ENCODE measurements at places on chromosomes 7 and 10.

GRCh38 chr7:106216517-106216922 lies 68.3 kb downstream of the NAMPT start:
- peak; percentile 96 for DNase-seq

DNA sequence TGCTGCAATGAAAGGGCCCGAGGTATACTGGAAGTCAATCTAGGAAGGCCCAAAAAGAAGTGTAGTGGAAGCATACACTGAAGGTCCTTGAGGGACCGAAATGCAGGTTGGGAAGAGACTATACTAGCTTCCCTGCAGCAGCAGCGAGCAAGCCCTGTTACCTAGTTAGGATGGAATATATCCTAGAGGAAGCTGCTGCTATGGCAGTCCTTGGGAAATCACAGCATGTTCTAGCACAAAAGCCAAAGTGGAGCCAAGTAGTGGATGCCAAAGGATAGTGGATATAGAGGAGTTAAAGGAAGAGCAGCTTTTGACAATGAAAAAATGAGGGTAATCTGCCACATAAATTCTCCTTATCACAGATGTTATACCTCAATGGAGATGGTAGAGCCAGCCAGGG lies 123.8 kb upstream of the STARD3NL start:
- no peak for DNase-seq

- DNase-seq = no peak
These were observed 106.8 kb upstream of the APBB1IP start for GRCh38 chr10:26331371-26331770.

DNA sequence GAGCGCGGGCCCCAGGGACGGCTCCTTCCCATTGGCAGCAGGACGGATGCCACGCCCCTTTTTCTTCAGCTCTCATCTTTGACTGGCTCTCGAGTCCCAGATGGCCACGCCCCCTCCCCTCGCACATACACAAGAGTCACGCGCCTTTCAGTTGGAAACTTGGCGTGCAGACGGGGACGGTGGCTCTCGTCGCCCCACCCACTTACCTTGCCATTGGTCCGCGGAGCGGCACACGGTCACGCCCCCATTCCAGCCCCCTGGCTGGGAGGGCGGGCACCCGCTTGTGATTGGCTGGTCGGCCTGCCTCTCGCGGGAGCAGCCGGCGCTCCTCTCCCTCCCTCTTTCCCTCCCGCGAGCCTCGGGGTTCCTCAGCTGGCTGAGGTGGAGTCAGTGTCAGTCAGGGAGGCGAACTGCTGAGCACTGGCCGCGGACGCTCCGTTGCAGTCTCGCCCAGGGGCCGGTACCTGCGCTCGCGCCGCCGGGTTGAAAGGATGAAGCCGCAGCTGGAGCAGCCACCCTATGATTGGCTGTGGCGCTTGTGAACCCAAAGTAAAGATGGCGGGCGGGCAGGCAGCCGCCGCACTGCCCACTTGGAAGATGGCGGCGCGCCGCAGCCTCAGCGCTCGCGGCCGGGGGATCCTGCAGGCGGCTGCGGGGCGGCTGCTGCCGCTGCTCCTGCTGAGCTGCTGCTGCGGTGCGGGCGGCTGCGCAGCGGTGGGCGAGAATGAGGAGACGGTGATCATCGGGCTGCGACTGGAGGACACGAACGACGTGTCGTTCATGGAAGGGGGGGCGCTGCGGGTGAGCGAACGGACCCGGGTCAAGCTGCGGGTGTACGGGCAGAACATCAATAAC lies at the start of gene CNNM2:
Gene CNNM2 (plus strand): TSS at position 333 of the 855 bp plus-strand sequence. CDS start 187 bp downstream, at position 520.
- DNase-seq = peak; percentile 100

DNA sequence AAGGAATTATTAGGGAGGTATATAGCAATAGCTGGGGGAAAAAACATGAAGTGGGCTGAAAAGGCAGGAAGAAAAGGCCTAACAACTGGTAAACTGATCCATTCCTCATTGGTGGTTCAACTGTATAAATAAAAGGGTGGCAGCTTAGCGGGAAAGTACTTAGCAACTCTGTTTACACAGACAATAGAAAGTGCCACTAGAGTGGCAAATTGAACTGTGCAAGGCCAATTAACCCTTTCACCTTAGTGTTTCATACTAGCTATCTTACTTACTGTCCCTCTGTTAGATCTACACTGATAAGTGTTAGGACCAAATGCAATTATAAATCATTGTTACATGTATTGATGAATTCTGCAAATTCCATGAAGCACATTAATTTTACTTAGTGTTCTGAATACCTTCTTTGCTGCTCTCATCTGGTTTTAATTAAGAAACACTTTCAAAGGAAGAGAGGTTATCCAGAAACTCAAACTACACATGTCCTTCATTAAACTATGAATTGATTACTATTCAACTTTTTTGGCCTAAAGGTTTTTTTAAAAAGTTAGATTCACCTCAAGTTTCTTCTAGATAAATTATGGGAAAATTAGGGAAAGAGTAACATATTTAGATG lies 28.0 kb downstream of the DNAJC1 start:
- DNase-seq = no peak

DNA sequence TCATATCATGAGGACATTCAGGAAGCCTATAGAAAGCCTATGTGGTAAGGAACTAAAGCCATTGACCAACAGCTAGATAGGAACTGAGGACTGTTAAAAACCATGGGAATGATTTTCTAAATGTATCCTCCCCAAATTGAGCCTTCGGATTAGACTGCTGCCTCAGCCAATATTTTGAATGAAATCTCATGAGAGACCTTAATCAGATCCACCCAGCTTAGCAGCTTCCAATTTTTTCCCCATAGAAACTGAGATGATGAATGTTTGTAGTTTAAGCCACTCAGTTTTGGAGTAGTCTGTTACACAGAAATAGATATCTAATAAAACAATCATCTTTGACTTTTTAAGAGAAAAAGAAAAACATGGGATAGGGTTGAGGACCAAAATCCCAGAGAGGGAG lies 292.0 kb downstream of the HPSE2 start:
- no peak for DNase-seq

GRCh38 chr10:34028936-34029335 lies 694.5 kb upstream of the NRP1 start:
- no peak for DNase-seq

GRCh38 chr7:38753347-38753746 lies 122.2 kb upstream of the AMPH start:
- DNase-seq = no peak

DNA sequence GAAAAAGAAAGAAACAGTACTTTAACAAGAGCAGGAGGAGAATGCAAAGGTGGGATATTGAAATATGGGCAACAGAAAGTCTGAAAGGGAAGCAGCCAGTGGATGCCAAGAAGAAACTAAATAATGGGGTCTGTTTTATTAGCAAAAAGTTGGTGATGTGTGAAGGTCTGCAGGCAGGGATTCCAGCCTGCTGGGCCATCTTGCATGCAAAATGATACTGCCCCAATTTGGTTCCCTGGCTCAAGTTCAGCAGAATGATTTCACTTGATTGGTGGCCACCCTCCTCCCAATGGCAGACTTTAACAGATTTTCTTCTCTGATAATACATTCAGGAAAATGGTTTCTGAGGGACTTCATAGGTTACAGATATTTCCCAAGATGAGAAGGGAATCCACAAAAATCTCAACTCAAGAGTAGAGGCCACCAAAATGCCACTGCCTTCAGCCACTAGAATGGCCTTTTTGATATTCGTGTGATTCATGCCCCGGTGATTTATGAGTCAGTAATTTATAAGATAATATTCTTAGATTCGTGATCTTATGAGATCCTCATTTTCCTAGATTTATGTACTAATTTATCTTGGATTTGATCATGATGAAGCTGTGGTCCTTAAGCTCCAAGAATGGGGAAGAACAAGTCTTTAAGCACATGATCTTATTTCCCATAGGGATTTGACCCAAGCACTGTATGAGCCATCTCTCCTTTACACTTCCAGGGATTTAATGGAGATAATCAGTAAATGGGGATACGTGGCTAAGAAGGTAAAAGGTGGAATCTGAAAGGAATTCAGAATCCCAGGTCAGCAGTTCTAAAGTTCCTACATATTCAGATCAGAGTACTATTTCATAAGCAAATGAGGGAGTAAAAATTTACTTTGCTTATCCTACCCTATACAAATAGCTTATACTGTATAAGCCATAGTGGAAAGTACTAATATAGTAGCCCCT lies 32.3 kb upstream of the ADD3 start:
- DNase-seq = no peak

DNA sequence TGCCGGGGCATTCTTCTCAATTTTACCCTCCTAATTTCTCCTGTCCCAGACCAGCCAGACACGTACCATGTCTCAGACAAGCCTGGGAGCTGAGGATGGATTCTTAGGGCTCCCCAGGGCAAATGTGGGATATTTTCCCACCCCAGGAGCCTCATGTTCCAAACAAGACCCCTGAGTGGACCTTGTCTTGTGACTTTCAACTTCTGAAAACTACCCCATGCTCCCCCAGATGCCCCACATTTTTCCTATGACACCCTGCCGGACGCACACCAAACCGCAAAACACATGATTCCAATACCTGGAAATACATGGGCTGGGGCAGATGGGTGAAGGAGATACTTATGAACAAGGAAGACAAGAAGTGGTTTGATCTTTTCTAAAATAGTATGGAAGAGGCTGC lies 874 bp downstream of the GIMAP5 start:
- DNase-seq = no peak

DNA sequence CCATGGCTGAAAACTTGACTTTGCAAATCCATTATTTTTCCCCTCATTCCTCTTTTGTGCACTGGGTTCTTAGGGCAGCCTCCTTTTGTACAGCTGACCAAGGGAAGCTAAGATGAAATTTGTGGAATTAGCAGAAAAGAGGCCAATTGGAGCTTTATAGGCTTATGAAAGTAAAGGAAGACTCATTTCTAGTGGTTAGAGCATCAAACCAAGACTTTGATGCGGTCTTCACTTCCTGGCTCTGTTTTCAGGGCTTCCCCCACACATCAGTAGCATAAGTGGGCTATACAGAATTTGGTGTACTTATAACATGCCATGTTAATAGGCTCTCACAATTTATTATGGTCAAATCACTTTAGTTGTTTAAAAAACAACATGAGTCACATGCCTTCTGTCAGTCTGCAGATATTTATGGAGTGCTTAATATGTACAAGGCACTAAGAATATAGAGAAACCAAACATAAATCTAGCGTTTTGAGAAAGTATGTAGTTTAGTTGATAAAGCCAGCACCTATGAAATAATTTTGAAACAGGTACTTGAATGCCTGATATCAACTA lies 5.7 kb downstream of the AUTS2 start:
- DNase-seq = no peak

- no peak for DNase-seq
These were observed 49.5 kb upstream of the CALD1 start for GRCh38 chr7:134729895-134730294.

DNA sequence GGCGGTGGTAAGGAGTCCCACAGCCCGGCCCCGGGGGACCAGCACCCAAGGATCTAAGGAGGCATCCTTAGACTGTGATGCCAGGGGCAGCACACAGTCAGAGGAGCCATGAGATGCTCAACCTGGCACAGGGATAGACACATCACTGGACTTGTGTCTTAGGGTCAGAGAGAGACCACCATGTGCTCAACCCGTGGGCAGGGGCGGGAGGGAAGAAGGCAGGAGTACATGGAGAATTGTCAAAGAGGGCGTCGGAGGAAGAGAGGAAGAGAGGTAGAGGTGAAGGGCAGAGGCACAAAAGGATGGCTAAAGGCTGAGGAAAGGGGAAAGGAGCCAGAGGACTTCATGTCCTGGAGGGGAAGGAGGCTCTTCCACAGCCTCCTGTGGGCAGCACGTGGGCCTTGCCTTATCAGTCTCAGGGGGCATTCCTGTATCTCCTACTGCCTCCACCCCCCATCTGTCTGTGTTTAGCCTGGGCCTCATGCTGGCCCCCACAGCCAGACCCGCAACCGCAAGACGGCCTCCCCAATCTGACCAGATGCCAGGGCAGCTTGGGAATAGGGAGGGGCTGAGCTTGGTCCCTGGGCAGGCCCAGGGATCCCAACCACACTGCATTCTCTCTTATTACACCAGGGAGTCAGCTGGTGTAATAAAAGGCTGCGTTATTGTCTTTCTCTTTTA lies 2.2 kb downstream of the ADCY1 start:
- no peak for DNase-seq

- no peak for DNase-seq
These were observed 219.5 kb downstream of the GLI3 start for GRCh38 chr7:42017349-42017986.

DNA sequence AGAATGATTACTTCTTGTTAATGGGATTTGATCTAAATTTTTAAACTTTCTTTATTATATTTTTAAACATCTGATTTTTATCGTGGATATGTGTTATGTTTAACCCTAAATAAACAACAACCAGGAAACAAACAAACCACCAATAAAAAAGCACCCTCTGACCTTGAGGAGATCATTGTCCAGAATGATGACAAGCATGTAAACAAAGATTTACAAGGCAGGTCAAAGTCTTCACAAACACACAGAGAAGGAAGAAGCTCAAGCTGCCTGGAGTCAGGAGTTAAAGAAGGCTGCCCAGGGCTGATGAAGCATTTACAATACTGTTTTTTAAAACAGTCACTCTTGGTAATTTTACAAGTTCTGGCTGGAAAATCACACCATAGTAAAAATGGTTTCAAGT lies 31.0 kb upstream of the EGFR start:
- DNase-seq = no peak

DNA sequence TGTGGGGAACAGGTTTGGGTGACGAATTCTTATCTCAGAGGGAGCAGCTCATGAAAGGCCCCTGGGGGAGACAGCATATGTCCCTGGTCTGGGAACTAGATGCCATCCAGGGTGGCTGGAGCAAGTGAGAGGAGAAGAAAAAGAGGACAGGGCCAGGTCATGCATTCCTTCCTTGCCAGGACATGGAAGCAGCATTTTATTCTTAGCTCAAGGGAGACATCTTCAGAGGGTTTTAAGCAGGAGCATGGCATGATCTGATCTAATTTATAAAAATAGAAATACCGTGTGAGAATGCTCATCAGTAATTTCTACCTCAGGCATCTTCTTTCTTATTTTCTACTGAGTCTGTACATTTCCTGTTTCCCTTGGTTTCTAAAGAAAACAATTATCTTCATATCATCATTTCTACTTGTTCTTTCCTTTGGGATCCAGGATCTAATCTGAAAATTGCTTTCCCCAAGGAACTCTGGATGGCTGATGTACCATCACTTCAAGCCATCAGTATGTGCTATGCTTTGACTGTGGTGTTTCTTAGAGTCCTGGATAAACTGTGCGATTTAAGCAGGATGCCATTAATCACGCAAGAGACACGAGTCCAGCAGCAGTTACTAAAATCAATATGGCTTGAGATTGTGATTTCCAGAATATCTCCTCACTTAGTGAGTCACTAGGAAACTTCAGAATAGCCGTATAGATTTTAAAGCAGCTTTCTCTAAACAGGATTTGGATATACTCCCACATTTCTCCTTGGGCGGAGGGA lies 386.2 kb downstream of the GALNT17 start:
- DNase-seq = no peak

DNA sequence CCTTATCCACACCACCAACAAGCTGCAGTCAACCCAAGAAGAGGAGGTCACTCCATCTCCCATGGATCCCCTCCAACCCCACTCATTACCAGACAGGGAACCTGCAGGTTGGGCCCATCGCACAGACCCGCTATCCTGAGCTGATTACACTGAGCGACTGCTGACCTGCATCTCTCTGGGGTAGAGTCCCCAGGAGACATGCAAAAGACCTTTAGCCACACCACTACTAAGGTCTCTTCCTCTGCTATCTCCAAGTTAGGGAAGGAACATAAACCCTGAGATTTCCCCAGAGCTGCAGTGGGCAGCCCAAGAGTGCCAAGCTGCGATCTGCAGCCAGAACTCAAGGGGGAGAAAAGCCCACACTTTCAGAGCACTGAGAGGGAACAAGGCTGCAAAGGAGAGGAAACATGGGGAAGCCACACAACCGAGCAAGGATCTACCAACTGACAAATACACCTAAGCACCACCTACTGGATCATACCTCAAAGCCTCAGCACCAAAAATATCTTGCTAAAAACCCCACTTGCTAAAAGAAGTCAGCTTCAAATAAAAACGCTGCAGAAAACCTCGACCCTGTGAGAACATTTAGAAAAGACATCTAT lies 298.2 kb downstream of the SORCS1 start:
- no peak for DNase-seq

All from amniotic stem cell (primary cell).